Calu3 (cell line): ENCODE measurements at places on chromosomes 2 and 18. TPM values are rescaled to one million over a fixed set of nuclear protein-coding genes. Genes with fewer than 3 reads are reported as not detected.

OTOF gene
- total RNA-seq, result not detected in 2 replicates

ADNP2 gene
- 13.8 and 14.3 TPM in 2 replicates for total RNA-seq

AP1S3 gene
- total RNA-seq, result 108 and 119 TPM in 2 replicates

DNA sequence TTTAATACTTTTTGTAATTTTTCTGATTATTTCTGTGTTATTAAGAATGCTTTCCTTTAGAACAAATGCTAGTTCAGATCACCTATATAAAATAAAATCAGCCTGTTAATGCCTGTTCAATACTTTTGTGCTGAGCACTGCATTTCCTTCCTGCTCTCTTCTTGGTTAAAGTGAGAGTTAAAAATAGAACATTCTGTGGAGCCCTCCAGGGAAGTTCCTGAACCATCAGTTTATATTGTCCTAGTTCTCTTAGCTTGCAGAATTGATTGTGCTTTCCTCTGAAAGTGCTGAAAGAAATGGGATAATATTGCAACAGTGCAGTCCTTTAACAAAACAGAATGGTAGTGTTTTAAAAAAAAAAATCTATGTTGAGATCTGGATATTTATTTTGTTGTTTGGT lies 74.6 kb upstream of the UBXN4 start:
- no peak for DNase-seq
- no peak overlapping the region for H3K27ac ChIP-seq
- no peak overlapping the region for H3K4me3 ChIP-seq
- H3K27me3 ChIP-seq, result no peaks in the 10 kb centered on the region
- no peaks in the 10 kb centered on the region for H3K36me3 ChIP-seq
- no peaks in the 10 kb centered on the region for H3K4me1 ChIP-seq

- H3K27ac ChIP-seq, result no peak overlapping the region
- DNase-seq, result no peak
- no peak overlapping the region for H3K4me3 ChIP-seq
These were observed 24.5 kb downstream of the CREG2 start for GRCh38 chr2:101362777-101363176.

DNA sequence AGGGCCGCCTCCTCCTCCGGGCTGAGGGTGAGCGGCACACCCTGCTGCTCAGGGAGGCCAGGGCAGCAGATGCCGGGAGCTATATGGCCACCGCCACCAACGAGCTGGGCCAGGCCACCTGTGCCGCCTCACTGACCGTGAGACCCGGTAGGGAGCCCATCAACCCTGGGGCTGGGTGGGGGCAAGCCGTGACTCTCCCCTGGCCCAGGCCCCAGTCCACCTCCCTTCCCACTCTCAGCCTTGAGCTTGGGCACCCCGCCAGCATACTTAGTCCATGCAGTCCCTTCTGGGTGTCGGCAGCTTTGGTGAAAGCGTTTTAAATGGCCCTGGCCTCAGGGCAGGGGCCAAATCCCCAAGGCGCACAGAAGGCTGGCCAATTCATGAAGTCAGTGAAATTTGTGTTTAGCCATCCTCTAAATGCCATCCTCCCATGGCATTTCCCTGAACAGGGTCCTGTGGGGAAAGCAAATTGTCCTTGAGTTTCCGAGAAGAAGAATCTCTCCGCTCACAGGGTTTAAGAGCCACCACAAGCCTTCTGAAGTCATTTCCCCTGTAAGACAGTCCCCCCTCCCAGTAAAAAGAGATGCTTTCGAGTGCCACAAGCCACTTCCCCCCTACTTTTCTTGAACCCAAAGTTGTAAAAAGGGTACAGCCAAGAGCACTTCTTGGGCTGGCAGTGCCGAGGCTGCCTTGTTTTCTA lies 17.2 kb downstream of the SPEG start:
- no peak for DNase-seq
- H3K4me1 ChIP-seq, result peaks cover 17% of the 10 kb centered on the region
- H3K27ac ChIP-seq, result no peak overlapping the region
- no peaks in the 10 kb centered on the region for H3K27me3 ChIP-seq

DNA sequence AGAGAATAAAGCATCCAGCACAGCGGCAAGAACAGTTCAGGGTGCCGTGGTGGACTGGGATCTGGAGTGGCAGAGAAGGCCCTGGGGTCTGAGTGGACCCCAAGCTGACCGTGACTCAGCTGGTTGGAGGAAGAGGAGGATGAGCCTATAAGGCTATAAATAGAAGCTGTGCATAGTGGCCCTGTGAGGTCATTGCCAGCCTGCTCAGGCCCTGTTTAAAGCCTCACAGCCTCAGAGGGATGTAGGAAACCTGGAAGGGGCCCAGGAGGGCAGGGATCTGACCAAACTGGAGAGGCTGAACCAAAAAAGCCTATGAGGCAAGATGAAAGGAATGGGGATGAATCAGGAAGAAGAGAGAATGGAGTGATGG lies 11.3 kb upstream of the DES start:
- H3K36me3 ChIP-seq, result no peaks in the 10 kb centered on the region
- no peak overlapping the region for H3K4me3 ChIP-seq
- peaks cover 8% of the 10 kb centered on the region for H3K4me1 ChIP-seq
- no peak overlapping the region for H3K27ac ChIP-seq

GRCh38 chr2:75605770-75606529 lies 40.6 kb upstream of the MRPL19 start:
- H3K4me3 ChIP-seq, result no peak overlapping the region
- no peaks in the 10 kb centered on the region for H3K4me1 ChIP-seq
- no peaks in the 10 kb centered on the region for H3K36me3 ChIP-seq
- H3K27me3 ChIP-seq, result peaks cover 72% of the 10 kb centered on the region

- DNase-seq, result no peak
- H3K27ac ChIP-seq, result no peak overlapping the region
- H3K27me3 ChIP-seq, result no peaks in the 10 kb centered on the region
- peaks cover 9% of the 10 kb centered on the region for H3K4me1 ChIP-seq
- H3K4me3 ChIP-seq, result no peak overlapping the region
These were observed 112.6 kb downstream of the CERS6 start for GRCh38 chr2:168568476-168569267.

NT5DC4 gene
- 10.1 and 13.6 TPM in 2 replicates for total RNA-seq

HOXD3 gene
- total RNA-seq, result not detected in 2 replicates

GRCh38 chr2:175432793-175433192 lies 251.3 kb upstream of the ATP5MC3 start:
- H3K27ac ChIP-seq, result no peak overlapping the region
- no peaks in the 10 kb centered on the region for H3K27me3 ChIP-seq
- no peak overlapping the region for H3K4me3 ChIP-seq
- H3K36me3 ChIP-seq, result no peaks in the 10 kb centered on the region

GRCh38 chr2:146776596-146776995 lies 1068.2 kb upstream of the ACVR2A start:
- peaks cover 8% of the 10 kb centered on the region for H3K4me1 ChIP-seq
- H3K36me3 ChIP-seq, result no peaks in the 10 kb centered on the region
- H3K4me3 ChIP-seq, result no peak overlapping the region
- DNase-seq, result no peak
- H3K27me3 ChIP-seq, result no peaks in the 10 kb centered on the region

DNA sequence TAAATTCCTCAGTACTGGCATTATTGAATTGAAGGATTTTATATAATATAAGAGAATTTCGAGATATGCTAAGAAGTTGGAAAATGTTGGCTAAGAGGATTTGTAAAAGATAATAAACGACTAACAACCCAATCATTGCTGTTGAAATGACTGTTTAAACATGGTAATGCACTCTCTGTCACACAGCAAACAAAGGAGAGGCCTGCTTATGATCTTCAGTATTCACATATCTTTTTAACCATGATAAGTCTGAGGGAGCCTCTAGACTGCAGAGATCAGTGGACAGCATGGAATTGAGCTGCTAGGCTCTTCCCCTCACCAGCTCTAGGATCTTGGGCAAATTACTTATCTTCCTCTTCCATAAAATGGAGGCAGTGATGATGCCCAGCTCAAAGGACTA lies 2.7 kb downstream of the KCTD18 start:
- H3K36me3 ChIP-seq, result peaks cover 8% of the 10 kb centered on the region
- H3K27me3 ChIP-seq, result no peaks in the 10 kb centered on the region
- peaks cover 10% of the 10 kb centered on the region for H3K4me1 ChIP-seq

GRCh38 chr2:64650722-64651338 lies 2.9 kb downstream of the SERTAD2 start:
- H3K36me3 ChIP-seq, result peaks cover 40% of the 10 kb centered on the region
- H3K27me3 ChIP-seq, result no peaks in the 10 kb centered on the region
- peak; percentile 39 for DNase-seq

DNA sequence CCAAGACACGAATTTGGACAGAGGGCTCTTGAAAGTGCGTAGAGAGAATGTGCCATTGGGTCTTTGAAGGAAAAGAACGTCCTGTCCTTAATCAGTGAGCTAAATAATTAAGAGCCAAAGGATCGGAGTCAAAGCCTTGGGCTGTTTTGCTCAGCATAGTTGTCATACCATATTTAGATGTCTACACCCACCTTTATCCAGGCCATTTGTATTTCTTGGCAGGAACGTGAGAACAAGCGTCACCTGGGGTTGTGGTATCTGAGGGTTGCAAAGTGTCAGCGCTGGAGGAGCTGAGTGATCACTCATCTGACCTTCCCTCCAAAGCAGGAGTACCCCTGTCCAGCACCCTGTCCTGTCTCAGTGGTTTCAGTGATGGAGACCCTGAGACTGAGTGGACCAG lies 4.5 kb downstream of the LPIN1 start:
- peak; percentile 48 for DNase-seq
- peaks cover 74% of the 10 kb centered on the region for H3K4me1 ChIP-seq
- H3K27me3 ChIP-seq, result no peaks in the 10 kb centered on the region
- H3K27ac ChIP-seq, result no peak overlapping the region

PNPT1 gene
- 58.5 and 71.5 TPM in 2 replicates for total RNA-seq

DNA sequence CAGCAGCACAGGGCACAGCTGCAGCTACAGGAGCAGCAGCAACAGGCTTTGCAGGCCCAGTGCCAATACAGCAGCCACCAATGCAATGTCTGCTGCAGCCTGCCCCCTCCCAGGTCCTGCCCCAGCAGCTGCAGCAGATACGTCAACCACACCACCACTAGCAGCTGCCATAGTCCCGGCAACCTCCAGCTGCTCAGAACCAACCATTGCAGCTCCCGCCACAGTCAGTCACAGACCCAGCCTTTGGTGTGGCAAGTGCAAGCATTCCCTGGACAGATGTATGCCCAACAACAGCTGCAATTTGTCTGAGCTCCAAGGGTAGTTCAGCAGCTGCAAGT lies 53.3 kb upstream of the TUBA3E start:
- no peak for DNase-seq
- no peaks in the 10 kb centered on the region for H3K4me1 ChIP-seq
- no peak overlapping the region for H3K27ac ChIP-seq
- H3K4me3 ChIP-seq, result peak overlapping the region; percentile 68

DNA sequence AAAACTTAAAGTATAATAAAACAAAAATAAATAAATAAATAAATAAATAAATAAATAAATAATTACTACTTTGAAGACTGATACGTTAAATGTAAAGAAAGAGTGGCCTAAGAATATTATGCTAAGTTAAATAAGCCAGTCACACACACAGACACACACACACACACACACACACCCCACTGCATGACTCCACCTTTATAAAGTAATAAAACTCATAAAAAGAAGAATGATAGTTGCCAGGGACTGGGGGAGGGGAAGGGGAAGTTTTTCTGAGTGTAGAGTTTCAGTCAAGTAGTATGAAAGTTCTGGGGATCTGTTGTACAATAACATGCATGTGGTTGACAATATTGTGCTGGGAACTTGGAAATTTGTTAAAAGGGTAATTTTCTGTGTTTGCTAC lies 1237.5 kb upstream of the GYPC start:
- no peaks in the 10 kb centered on the region for H3K4me1 ChIP-seq
- no peak for DNase-seq
- no peaks in the 10 kb centered on the region for H3K36me3 ChIP-seq
- no peaks in the 10 kb centered on the region for H3K27me3 ChIP-seq
- H3K27ac ChIP-seq, result no peak overlapping the region
- no peak overlapping the region for H3K4me3 ChIP-seq

DNA sequence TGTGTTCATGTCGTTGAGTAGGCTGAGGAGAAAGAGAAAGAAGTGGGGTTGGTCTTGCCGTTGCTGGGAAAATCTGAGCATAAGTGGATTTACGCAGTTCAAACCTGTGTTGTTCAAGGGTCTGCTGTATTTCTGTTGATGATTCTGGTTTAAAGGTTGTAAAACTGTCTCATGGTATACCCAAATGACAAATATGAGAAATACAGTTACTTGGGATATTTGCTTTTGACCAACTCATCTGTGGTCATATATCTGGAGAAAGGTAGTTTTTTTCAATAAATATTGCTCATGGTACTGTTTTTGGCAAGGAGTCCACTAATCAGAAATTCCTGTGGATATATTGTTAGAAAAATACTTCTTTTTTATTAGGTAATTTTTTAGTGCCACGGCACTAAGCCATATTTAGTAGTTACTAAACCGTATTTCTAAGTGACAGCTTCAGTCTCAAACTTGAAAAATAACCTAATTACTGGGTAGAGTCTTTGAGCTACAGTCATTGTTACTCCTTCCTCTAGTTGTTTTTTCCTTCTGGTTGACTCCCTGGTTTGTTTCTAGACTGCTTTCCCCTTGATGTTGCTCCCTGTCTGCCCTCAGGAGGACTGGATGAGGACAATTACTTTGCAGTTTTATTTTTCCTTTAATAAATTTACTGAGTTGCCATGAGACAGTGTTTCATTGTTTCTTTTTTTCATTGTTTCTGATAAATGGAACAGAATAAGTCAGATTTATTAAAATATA lies 31.5 kb downstream of the MOB4 start:
- H3K4me1 ChIP-seq, result no peaks in the 10 kb centered on the region
- no peak overlapping the region for H3K27ac ChIP-seq
- peaks cover 14% of the 10 kb centered on the region for H3K36me3 ChIP-seq
- no peak for DNase-seq
- no peaks in the 10 kb centered on the region for H3K27me3 ChIP-seq

- no peak overlapping the region for H3K4me3 ChIP-seq
- H3K27me3 ChIP-seq, result peaks cover 10% of the 10 kb centered on the region
- peaks cover 26% of the 10 kb centered on the region for H3K4me1 ChIP-seq
- no peak overlapping the region for H3K27ac ChIP-seq
- no peaks in the 10 kb centered on the region for H3K36me3 ChIP-seq
- DNase-seq, result no peak
These were observed 177.8 kb downstream of the ACKR3 start for GRCh38 chr2:236747426-236747825.

DNA sequence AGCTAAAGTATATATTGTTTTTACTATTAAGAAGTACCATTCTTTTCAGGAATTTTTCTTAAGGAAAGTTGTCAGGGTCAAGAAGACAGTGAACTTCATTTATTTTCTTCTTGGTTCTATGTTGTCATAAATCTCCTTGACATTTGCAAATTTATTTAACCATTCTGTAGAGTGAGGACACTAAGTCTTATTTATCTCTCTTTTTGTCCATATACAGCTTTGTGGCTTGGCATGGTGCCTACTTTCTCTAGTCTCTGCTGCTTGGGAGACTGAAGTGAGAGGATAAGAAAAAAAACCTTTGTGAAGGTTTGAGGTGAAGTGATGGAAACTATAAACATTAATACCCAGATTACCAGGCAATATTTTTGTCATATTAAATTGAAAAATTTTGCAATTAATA lies 1389.4 kb downstream of the SUCLG1 start:
- no peaks in the 10 kb centered on the region for H3K4me1 ChIP-seq
- no peak overlapping the region for H3K27ac ChIP-seq
- no peak for DNase-seq
- no peaks in the 10 kb centered on the region for H3K36me3 ChIP-seq

SUMO1 gene
- total RNA-seq, result 140 and 164 TPM in 2 replicates

- no peaks in the 10 kb centered on the region for H3K36me3 ChIP-seq
- DNase-seq, result no peak
- no peaks in the 10 kb centered on the region for H3K27me3 ChIP-seq
- H3K4me3 ChIP-seq, result no peak overlapping the region
These were observed 99.3 kb downstream of the KLHL29 start for GRCh38 chr2:23484275-23484674.

SETBP1 gene
- total RNA-seq, result 5.3 and 6.0 TPM in 2 replicates

GRCh38 chr2:30704309-30705020 lies 102.8 kb downstream of the CAPN13 start:
- no peaks in the 10 kb centered on the region for H3K36me3 ChIP-seq
- DNase-seq, result no peak
- H3K27ac ChIP-seq, result no peak overlapping the region
- no peaks in the 10 kb centered on the region for H3K4me1 ChIP-seq
- H3K4me3 ChIP-seq, result no peak overlapping the region
- peaks cover 12% of the 10 kb centered on the region for H3K27me3 ChIP-seq

BOLL gene
- not detected in 2 replicates for total RNA-seq
